ENCODE measurements at places on chromosomes 1 and 21. TPM values are rescaled to one million over a fixed set of nuclear protein-coding genes. Genes with fewer than 3 reads are reported as not detected.
A peak's percentile ranks its signal among the peaks of the same experiment; 100 is the strongest.

The C1QC gene
- not detected for total RNA-seq

The DDAH1 gene
- total RNA-seq: 5.4 TPM

The SH2D1B gene
- total RNA-seq: not detected

The ADCY10 gene
- 0.07 TPM for total RNA-seq

The COL16A1 gene
- total RNA-seq: 52.2 TPM

The ITLN1 gene
- not detected for total RNA-seq

The KMO gene
- not detected for total RNA-seq

The SDHC gene
- 170 TPM for total RNA-seq

The KRTAP12-2 gene
- not detected for total RNA-seq

The GRIK1 gene
- 0.39 TPM for total RNA-seq

- no peaks in the 10 kb centered on the region for H3K27me3 ChIP-seq
- peak overlapping the region; percentile 66 for H3K4me3 ChIP-seq
- peaks cover 9% of the 10 kb centered on the region for H3K4me1 ChIP-seq
Measured at GRCh38 chr1:186093437-186093836, 281.6 kb downstream of the TPR start.

- peak overlapping the region; percentile 77 for H3K27ac ChIP-seq
- H3K4me3 ChIP-seq: no peak overlapping the region
- H3K27me3 ChIP-seq: no peaks in the 10 kb centered on the region
- DNase-seq: peak; percentile 66
Measured at GRCh38 chr1:187928288-187928687, 1099.5 kb downstream of the PLA2G4A start.

GRCh38 chr1:10979483-10979920 is 33.0 kb upstream of the TARDBP start:
- peaks cover 4% of the 10 kb centered on the region for H3K27me3 ChIP-seq
- no peak overlapping the region for H3K4me3 ChIP-seq
- no peak for DNase-seq
- no peak overlapping the region for H3K27ac ChIP-seq
- no peaks in the 10 kb centered on the region for H3K4me1 ChIP-seq

- peaks cover 6% of the 10 kb centered on the region for H3K4me1 ChIP-seq
- H3K27me3 ChIP-seq: no peaks in the 10 kb centered on the region
- H3K36me3 ChIP-seq: peaks cover 4% of the 10 kb centered on the region
- no peak overlapping the region for H3K27ac ChIP-seq
- DNase-seq: no peak
Measured at GRCh38 chr21:41560661-41561158, 52.8 kb upstream of the TMPRSS2 start.

DNA sequence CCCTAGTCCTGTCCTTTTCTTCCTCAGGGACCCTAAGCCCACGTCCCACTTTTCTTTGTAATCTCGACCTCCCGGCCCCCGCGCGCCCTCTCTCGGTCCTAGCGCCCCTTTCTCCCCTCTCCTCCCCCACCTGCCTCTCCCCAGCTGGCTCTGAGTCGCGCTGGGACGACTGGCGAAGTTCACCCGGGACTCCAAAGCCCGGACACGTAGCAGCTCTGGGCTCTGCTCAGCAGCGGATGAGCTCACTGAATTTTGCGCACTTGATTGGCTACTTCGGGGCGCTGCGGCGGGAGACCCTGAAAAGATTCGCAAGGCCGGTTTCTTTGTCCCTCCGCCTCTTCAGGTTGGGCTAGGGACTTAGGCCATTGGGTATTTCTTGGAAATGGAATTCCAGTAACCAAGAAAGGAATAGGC is 16.3 kb upstream of the ACKR1 start:
- H3K4me1 ChIP-seq: peaks cover 55% of the 10 kb centered on the region
- H3K4me3 ChIP-seq: peak overlapping the region; percentile 84
- peaks cover 9% of the 10 kb centered on the region for H3K36me3 ChIP-seq
- peaks cover 9% of the 10 kb centered on the region for H3K27me3 ChIP-seq

DNA sequence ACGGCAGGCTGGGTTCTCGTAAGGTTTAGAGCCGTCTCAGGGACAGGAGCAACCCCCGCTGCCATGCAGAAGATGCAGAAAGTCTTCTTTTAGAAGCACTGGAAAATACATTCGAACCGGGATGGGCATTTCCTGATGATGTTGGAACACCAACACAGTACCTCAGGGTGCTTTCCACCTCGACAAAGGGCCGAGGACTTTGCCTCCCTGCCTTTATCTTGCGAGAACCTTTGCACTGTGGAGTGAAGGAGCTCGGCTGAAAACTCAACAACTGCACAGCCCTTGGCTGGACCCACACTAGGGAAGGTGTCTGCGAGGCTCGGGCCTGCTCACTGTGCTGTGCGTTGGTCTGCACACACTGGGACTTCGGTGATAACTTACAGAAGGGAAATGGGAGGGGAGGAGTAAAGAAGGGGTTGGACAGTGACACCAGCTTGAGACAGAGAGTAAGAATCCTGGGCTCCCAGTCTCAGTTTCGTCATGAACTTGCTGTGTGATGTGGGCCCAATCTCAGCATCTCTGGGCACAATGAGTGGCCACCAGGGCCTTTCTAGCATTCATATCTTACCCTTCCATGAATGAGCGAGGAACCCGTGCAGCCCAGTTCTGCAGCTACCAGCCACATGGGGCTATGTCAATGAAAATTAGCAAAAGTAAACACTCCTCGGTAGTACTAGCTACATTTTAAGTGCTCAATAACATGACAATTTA is 18.2 kb downstream of the RCAN1 start:
- no peak overlapping the region for H3K27ac ChIP-seq
- no peak overlapping the region for H3K4me3 ChIP-seq
- peaks cover 1% of the 10 kb centered on the region for H3K4me1 ChIP-seq

DNA sequence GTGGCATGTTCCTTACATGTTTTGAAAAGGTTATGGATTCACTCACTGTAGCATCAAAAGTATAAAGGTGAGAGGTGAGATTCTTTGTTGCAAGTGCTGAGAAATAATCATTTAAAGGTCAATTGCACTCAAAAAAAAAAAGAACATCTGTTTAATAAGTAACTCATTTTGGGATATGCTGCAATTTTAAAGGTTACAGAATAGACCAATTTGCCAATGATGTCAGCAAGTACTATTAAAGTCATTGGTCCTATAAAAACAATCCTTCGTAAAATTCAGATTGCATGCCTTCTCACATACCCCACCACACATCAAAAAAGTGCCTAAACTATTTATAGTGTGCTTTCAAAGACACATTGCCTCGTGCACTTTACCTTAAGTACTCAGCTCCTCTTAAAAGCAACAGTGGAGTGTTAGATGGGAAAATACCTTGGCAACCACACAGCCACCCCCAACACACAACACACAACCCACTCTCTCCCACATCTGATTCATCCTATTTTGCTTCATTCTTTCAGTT is 218.2 kb upstream of the ADGRL2 start:
- no peaks in the 10 kb centered on the region for H3K4me1 ChIP-seq
- no peak overlapping the region for H3K27ac ChIP-seq
- DNase-seq: no peak
- H3K4me3 ChIP-seq: no peak overlapping the region
- H3K27me3 ChIP-seq: peaks cover 1% of the 10 kb centered on the region

DNA sequence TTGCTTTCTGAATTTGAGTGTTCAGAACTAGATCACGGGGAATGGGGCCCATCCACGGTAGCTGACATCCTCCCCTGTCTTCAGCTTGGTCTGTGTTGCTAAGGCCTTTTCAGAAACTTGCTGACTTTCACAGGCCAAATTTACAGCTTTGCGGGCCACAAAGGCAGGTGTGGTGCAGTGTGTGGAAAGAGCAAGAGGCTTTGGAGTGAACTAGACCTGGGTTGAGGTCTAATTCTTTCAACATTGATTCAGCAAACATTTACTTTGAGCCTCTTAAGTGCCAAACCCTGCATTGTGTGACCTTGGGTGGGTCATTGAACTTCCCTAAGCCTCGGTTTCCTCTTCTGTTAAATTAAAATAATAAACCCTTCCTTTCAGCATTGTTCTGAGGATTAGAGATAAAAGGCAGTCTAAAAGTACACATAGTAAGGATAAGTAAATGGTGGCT is 24.3 kb downstream of the STPG1 start:
- H3K27ac ChIP-seq: no peak overlapping the region
- H3K27me3 ChIP-seq: peaks cover 4% of the 10 kb centered on the region
- DNase-seq: no peak

DNA sequence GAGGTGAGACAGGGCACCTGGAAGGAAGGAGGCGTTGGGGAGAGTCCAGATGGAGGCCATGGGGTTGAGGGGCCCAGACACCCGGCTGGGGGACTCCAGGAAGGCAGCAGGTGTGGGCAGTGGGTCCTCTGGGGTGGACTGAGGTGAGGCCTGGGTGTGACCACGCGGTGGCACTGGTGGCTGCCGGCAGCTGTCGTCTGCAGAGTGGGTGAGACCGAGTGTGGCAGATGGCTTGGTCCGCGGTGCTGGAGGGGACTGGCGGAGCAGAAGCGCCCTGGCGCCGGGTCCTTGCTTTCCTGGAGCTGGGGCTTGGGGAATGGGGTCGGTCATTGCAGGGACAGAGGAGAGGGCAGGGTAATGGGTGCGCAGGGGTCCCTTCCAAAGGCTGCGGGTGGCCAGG is 12.5 kb downstream of the AGRN start:
- peak; percentile 83 for DNase-seq
- peak overlapping the region; percentile 85 for H3K4me3 ChIP-seq
- H3K27ac ChIP-seq: peak overlapping the region; percentile 98
- peaks cover 16% of the 10 kb centered on the region for H3K4me1 ChIP-seq

- no peak overlapping the region for H3K4me3 ChIP-seq
- no peak for DNase-seq
- H3K36me3 ChIP-seq: no peaks in the 10 kb centered on the region
- peaks cover 1% of the 10 kb centered on the region for H3K27me3 ChIP-seq
- no peak overlapping the region for H3K27ac ChIP-seq
- no peaks in the 10 kb centered on the region for H3K4me1 ChIP-seq
Measured at GRCh38 chr1:48216941-48217340, 5.6 kb upstream of the SLC5A9 start.

Measured in glutamatergic neuron (in vitro differentiated cells).